ENCODE measurements at places on chromosomes 16 and 17. TPM values are rescaled to one million over a fixed set of nuclear protein-coding genes. Genes with fewer than 3 reads are reported as not detected.

KRTAP3-1 gene
- total RNA-seq = not detected

KRTAP1-1 gene
- total RNA-seq = not detected

MFAP4 gene
- total RNA-seq = not detected

GLP2R gene
- total RNA-seq = not detected

ZMYND15 gene
- total RNA-seq = 0.07 TPM

DNA sequence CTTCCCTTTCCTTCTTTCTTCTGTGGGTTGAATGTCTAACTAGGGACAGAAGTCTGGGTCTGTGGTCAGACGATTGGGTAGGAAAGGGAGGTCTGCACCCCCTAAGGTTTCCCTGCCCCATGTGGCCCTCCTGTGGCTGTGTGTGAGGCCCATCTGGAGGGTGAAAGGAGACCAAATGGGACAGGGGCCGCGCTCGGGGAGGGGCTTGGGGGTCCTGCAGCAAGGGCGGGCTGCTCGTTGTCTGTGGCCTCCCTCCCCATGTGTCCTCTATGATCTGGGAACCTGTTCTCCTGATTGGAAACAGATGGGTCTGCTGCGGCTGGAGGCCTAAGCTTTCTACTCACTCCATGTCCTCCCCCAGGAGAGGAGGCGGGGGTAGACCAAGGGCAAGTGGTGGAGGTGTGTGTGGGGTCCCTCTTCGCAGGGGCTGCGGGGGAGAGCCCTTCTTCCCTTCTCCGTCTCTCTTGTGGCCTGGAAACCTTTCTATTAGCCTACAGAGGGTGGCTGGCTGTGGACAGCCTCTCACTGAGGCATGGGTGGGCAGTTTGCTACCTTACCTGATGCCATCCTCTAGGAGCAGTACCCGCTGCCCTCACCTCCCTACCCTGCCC, 18.6 kb downstream of the IGFBP4 start:
- no peak for DNase-seq
- H3K36me3 ChIP-seq = peaks cover 9% of the 10 kb centered on the region
- peaks cover 9% of the 10 kb centered on the region for H3K27me3 ChIP-seq
- peaks cover 7% of the 10 kb centered on the region for H3K4me1 ChIP-seq
- H3K4me3 ChIP-seq = no peak overlapping the region

GRCh38 chr17:27343977-27344607, 50.2 kb downstream of the WSB1 start:
- H3K27me3 ChIP-seq = no peaks in the 10 kb centered on the region
- DNase-seq = no peak
- peaks cover 19% of the 10 kb centered on the region for H3K4me1 ChIP-seq
- H3K36me3 ChIP-seq = no peaks in the 10 kb centered on the region

DNA sequence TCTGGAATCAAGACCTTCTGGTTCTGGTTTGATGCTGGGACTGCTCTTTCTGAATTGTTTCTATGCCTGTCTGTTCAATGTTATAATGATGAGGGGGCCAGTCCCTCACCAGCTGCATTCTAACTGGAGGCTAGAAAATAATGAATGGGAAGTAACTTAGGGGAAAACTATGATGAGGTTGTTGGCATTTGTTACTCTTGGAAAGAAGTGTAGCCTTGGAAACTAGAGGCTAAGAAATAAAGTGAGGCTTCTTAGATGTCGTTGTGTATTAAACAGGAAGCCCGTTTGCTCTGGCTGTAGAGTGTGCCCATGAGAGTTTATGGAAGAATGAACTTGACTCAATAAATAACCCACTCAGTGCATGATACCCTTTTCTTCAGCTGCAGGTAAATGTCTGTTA, 140.8 kb downstream of the PRKCA start:
- H3K4me3 ChIP-seq = no peak overlapping the region
- H3K4me1 ChIP-seq = peaks cover 33% of the 10 kb centered on the region
- H3K27ac ChIP-seq = no peak overlapping the region
- H3K27me3 ChIP-seq = no peaks in the 10 kb centered on the region
- peaks cover 41% of the 10 kb centered on the region for H3K36me3 ChIP-seq

DNA sequence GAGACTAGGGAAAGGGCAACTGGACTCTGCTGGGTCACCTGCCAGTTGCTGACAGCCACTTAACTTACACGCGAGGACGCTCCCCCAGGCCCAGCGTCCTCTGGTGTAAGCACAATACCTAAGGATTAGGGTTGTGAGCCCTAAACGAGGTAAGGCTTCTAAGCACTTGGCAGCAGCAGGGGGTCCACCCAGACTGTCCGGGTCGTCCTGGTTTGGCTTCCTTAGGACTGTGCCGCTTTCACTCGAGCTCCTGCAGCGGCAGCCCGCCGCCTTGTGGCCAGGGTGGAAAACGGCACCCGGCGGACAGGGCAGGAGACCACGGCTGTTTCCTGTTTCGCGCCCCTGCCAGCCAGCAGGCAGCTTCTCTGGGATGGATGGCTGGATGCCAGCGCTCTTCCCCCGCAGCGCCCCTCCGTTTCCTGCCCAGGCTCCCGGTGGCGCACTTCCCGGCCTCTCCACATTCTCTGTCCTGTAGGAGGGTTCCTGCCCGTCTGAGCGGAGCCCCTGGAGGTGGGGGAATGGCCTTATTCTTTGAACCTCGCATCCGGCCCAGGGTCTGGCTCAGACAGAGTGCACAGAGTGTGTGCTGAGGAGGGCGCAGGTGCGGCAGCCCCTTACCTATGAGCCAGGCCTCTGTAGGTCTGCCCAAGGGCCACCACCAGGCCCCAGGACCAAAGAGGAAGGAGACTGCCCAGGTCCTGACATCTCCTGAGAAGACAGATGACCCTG, 47.0 kb upstream of the AMZ2 start:
- no peaks in the 10 kb centered on the region for H3K36me3 ChIP-seq
- H3K27me3 ChIP-seq = peaks cover 40% of the 10 kb centered on the region
- H3K27ac ChIP-seq = no peak overlapping the region
- peak overlapping the region; percentile 74 for H3K4me3 ChIP-seq
- H3K4me1 ChIP-seq = peaks cover 37% of the 10 kb centered on the region
- peak; percentile 80 for DNase-seq

DNA sequence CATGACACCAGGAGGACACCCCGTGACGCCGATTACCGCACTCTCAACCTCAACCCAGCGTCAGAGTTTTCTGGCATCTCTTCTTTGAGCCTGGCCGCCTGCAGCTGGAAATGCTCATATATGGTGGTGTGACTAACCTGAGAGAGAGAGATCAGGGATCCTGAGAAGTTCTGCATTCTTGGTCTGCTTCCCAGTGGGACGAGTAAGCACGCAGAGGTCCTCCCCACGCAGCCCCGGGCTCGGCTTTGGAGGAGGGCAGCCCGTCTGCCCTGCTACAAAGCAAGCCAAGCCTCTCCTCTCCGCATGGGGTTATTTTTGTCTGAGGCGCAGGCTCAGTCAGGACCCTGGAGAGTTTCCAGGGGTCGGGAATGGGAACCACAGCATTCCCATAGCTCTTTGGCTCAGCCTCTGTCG, 16.5 kb downstream of the CRISPLD2 start:
- no peaks in the 10 kb centered on the region for H3K4me1 ChIP-seq
- DNase-seq = no peak
- H3K27me3 ChIP-seq = peaks cover 15% of the 10 kb centered on the region
- H3K4me3 ChIP-seq = no peak overlapping the region
- H3K36me3 ChIP-seq = no peaks in the 10 kb centered on the region
- no peak overlapping the region for H3K27ac ChIP-seq

DNA sequence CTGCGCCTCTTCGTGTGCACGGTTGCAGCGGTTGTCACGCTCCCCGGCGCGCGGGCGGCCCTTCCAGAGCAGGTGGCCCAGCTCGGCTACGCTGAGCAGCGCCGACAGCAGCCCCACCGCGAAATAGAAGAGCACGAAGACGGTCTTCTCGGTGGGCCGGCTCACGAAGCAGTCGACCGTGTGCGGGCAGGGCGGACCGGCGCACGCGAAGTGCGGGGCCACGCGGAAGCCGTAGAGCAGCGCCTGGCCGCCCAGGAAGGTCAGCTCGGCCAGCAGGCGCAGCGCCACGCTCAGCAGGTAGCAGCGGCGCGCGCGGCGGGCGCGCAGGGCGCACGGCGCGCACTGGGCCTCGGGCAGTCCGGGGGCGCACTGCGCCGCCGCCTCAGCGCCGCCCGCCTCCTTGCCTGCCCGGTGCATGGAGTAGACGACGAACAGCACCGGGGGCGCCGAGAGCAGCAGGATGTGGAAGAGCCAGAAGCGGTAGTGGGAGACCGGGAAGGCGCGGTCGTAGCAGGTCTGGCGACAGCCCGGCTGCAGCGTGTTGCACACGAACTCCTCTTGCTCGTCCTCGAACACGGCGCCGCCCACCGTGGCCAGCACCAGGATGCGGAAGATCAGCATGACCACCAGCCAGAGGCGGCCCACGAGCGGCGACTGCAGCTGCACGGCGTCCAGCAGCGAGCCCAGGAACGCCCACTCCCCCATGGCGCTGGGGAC, 1.3 kb downstream of the GJD3 start:
- peaks cover 12% of the 10 kb centered on the region for H3K27me3 ChIP-seq
- H3K36me3 ChIP-seq = no peaks in the 10 kb centered on the region
- H3K27ac ChIP-seq = peak overlapping the region; percentile 75
- H3K4me1 ChIP-seq = peaks cover 44% of the 10 kb centered on the region

DNA sequence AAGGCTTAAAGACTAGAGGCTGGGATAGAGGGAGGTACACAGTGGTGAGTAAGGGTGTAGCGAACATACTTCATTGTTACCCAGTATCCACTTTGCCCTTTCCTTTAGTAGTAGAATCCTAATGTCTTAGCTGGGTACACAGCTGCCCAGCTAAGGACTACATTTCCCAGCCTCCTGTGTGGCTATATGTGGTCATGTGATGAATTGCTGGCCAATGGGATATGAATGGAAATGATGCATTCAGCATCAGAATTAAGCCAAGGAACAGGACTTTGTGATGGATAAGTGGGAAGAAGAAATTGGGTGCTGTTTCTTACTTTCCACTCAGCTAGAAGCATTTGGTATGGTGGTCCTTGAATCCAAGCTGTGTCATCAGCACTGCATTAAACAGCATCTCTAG, 55.9 kb downstream of the FOXL1 start:
- H3K4me3 ChIP-seq = no peak overlapping the region
- H3K4me1 ChIP-seq = peaks cover 9% of the 10 kb centered on the region
- H3K36me3 ChIP-seq = no peaks in the 10 kb centered on the region
- peaks cover 11% of the 10 kb centered on the region for H3K27me3 ChIP-seq

DNA sequence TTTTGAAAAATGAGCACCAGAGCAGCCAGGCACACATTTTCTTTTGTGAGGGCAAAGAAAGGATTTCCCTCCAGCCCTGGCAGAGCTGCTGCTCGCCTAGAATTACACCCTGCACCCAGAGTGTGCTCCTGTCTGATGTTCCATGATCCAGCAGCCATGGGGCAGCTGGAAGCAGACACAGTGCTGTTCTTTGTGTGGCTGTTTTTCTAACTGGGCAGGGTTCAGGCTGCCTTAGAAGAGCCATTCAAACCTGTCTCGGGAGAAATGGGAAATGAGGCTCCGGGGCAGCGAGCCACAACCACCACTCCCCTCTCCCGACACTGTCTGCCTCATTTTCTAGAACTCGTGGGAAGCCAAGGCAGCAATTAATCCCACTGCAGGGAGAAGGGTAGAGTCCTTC, 28.9 kb downstream of the LITAF start:
- DNase-seq = no peak
- H3K36me3 ChIP-seq = peaks cover 61% of the 10 kb centered on the region
- no peak overlapping the region for H3K4me3 ChIP-seq
- H3K27me3 ChIP-seq = no peaks in the 10 kb centered on the region

DNA sequence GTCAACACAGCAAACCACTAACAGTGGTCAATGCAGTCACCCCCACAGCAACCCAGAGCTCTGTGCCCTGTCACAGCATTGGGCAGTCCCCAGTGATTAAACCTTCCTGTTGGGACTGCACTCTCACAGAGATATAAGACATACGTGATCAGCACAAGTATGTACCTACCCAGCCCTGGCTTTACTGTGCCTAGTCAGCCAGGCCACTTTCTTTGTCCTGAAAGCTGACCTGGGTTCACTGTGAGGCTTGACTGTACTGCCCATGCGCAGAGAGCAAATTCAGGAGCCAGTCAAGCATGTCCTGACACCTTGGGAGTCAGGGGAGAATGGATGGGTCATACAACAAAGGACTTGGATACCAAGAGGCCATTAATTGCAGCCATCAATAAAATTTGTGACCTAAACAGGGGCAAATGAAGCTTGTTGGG, 10.9 kb upstream of the TMEM170A start:
- no peak overlapping the region for H3K4me3 ChIP-seq
- H3K4me1 ChIP-seq = peaks cover 3% of the 10 kb centered on the region
- H3K27ac ChIP-seq = no peak overlapping the region

GRCh38 chr17:70139449-70139993, 29.8 kb upstream of the KCNJ2 start:
- peaks cover 18% of the 10 kb centered on the region for H3K4me1 ChIP-seq
- no peaks in the 10 kb centered on the region for H3K36me3 ChIP-seq
- peaks cover 6% of the 10 kb centered on the region for H3K27me3 ChIP-seq
- H3K27ac ChIP-seq = no peak overlapping the region
- H3K4me3 ChIP-seq = no peak overlapping the region
